Peyer's patch (tissue), 4 donors: ENCODE measurements at places on chromosomes 3 and 15.

GRCh38 chr3:124266487-124266886 lies 274.6 kb upstream of the ROPN1 start:
- no peak for DNase-seq

DNA sequence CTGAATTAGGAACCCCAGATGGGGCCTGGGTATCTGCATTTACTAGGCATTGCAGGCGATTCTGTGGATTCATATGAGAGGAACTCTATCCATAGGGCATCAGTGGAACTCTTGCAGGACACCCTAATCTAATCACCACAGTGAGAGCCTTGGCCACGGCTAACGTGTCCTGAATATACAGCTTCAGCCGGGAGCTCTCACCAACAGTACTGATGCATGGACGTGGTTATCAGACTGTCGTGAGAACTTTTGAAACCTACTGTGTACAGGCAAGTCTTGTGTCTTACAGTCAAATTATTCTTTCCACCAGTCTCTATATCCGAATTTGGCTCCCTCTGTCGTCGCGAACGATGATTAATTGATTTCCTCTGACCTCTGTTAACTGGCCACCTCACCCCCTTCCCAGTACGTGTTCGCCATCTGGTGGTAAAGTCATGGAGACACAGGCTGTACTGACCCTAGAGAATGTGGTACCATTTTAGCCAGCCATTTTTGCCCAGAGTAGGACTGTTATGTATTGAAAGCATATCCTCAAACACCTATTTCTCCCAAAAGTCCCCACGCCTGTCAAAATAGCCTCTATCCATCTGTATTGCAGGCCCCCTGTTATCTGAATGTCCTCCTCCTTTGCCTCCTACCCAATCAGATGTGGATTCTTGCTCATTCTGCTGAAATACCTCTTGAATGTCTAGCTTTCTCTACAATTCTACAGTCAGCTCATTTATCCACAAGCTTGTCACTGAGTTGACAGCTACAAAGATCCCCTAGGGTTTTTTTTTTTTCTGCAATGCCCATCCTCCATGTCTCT lies 39.7 kb downstream of the GLDN start:
- DNase-seq = peak; percentile 25

DNA sequence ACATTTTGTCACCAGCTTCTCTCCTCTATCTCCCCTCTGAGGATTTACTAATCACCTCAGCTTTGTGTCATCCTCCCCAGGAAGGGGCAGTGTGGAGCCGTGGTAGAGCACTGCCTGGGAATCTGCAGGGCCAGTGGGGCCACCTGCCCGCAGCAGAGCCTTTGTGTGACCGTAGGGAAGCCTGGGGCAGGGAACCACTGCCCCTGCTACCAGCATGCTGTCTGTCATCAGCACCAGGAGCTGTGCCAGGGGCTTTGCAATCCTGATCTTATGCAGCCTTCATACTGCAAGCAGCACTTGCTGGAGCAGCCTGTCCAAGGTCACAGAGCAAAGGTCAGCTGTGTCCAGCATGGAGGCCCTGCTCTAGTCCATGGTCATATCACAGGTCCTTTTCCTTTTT lies 170.2 kb upstream of the IL12A start:
- DNase-seq = peak; percentile 60

- DNase-seq = no peak
Observed at GRCh38 chr3:38359038-38359437, 12.5 kb downstream of the XYLB start.

DNA sequence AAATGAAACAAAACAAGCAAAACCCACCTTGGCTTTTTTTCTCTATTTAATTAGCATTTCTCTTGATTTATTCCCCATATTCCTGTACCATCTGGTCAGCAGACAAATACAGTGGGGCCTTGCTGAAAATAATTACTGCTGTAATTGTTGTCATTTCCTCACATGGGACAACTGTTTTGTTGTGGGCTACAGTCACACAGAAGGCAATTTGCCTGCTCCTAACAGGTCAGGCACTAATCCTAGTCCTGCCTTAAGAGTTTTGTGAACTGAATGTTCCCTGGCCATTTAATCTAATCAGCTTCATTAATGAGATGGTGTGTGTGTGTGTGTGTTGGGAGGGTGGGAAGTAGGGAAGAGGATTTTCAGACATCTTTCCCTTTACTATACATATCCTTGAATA lies 11.6 kb downstream of the TRPC1 start:
- DNase-seq = no peak

DNA sequence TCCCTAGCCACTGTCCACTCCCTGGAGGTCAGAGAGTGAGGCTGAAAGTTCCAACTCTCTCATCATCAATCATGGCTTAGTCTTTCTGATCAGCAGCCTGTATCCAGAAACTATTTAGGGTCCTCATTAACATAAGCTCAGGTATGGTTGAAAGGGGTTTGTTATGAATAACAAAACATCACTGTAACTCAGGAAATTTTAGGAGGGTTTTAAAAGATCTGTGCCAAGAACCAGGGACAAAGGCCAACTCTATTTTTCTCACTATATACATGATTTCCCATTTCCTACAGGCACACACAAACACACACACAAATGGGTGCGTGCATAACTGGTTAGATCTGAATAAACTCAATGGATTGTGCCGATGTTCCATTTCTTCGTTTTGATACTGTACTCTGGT lies 23.6 kb downstream of the STOML1 start:
- no peak for DNase-seq

GRCh38 chr3:13495351-13495813 lies 15.3 kb downstream of the HDAC11 start:
- DNase-seq = no peak
